ENCODE measurements at places on chromosomes 7 and 10. TPM values are rescaled to one million over a fixed set of nuclear protein-coding genes. Genes with fewer than 3 reads are reported as not detected.

The FGFBP3 gene
- 2.3 TPM for polyA plus RNA-seq

The STK17A gene
- 26.7 TPM for polyA plus RNA-seq

The PIP gene
- polyA plus RNA-seq: not detected

The SYPL1 gene
- 25.0 TPM for polyA plus RNA-seq

The PLCE1 gene
- polyA plus RNA-seq: 0.94 TPM

The MSMB gene
- not detected for polyA plus RNA-seq

The NPY4R gene
- not detected for polyA plus RNA-seq

The SLC26A3 gene
- 0.48 TPM for polyA plus RNA-seq

The MRPS33 gene
- polyA plus RNA-seq: 44.7 TPM

The NET1 gene
- 8.7 TPM for polyA plus RNA-seq

- no peak for DNase-seq
These were observed 33.3 kb downstream of the EPHB4 start for GRCh38 chr7:100793806-100794660.

DNA sequence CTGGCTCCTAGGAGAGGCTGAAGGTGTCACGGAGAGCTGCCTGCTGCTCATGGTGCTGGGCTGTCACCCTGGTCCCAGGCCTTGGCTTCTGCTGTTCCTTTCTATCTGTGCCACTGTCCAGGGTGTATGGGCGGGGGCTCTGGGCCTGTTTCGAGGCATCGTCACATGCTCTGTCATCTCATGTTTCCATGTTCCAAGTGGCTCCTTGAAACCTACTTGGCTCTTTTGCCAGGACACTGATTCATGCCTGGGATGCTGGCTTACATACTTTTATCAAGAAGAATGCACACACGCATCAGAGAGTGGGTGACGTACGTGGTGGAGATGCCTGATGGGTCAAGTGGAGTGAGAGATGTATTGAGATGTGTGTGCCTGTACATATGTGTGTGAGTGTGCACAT is 50.9 kb downstream of the ADCY1 start:
- DNase-seq: no peak

DNA sequence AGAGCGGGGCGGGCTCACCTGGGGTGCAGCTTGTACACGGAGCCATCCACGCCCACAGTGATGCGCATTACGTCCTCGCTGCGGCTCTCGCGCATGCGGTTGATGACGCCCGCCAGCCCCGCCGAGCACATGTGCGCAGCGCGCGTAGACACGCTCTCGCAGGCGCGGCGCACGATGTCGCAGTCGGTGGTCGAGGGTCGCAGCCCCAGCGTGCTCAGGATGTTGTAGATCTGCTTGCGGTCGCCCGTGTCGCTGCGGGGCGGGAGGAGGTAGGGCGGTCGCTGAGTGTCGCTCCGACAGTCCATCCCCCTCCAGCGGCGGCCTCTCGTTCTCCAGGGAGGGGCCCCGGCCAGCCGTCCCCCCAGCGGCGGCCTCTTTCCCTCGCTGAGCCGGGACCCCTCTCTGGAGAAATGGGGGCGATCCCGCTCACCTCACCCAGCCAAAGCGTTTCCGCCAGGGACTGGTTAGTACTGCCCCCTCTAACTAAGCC is 4.4 kb upstream of the MYL7 start:
- no peak for DNase-seq

GRCh38 chr7:110856704-110857103 is 234.2 kb upstream of the LRRN3 start:
- no peak for DNase-seq

GRCh38 chr10:56346845-56347415 is 14.1 kb downstream of the ZWINT start:
- DNase-seq: no peak

- no peak for DNase-seq
These were observed 8.9 kb downstream of the SDK1 start for GRCh38 chr7:3309956-3310355.

- no peak for DNase-seq
These were observed 3.3 kb downstream of the HILPDA start for GRCh38 chr7:128458956-128459355.

DNA sequence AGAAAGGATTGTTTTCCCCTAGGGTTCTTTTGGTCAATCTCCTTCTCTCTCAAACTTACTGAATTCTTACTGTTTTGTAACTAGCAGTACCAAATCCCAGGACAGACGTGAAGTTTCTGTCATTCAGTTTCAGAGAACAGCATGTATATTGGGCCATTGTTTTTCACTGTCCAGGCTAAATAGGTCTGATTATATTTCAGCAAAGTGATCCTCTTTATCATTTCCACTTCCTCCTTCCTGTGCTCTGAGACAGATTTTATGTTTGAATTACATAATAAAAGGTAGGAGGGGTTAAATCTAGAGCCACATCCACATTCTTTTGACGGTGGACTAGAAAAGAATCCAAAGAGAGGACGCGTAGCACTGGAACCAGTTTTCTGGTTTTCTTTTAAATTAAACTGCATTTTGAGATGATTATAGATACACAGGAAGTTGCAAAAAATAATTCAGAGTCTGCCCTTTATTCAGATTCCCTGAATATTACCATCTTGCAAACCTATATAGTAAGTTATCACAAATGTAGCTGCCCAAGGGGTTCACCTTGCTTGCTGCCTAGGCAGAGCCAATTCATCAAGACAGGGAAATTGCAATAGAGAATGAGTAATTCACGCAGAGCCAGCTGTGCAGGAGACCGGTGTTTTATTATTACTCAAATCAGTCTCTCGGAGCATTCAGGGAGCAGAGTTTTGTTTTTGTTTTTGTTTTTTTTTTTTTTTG is 40.1 kb downstream of the AKR1E2 start:
- DNase-seq: no peak
